Osteoblast (primary cell): ENCODE measurements at places on chromosomes 6 and 20. TPM values are rescaled to one million over a fixed set of nuclear protein-coding genes. Genes with fewer than 3 reads are reported as not detected.

- DNase-seq = no peak
Measured at GRCh38 chr20:59903621-59904020, 29.8 kb downstream of the SYCP2 start.

- DNase-seq = no peak
Measured at GRCh38 chr6:139981768-139982181, 607.3 kb upstream of the CITED2 start.

GRCh38 chr20:11604339-11604738 is 313.4 kb upstream of the BTBD3 start:
- no peak for DNase-seq

Gene PRDM13
- total RNA-seq = not detected in 2 replicates

Gene STMND1
- total RNA-seq = not detected in 2 replicates

GRCh38 chr20:3894796-3895195 is 5.6 kb downstream of the PANK2 start:
- DNase-seq = no peak

GRCh38 chr6:122996794-122997505 is 915 bp downstream of the CLVS2 start:
- DNase-seq = no peak

GRCh38 chr6:7978736-7979135 is 68.1 kb upstream of the TXNDC5 start:
- no peak for DNase-seq

DNA sequence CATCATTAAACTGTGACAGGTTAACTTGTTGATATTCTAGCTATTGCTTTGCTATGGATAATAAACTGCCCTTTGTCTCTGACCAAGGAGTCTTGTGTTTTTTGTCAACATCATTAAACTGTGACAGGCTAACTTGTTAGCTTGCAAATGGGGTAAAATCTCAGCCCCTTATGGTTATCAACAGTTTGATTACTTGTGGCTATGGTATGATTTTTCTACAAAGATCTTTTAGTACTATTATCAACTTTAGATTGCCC is 35.9 kb downstream of the SLC2A12 start:
- no peak for DNase-seq

Gene CCM2L
- not detected in 2 replicates for total RNA-seq

- no peak for DNase-seq
Measured at GRCh38 chr20:20814685-20815084, 102.2 kb upstream of the RALGAPA2 start.

GRCh38 chr6:77764364-77764763 is 111.5 kb downstream of the MEI4 start:
- no peak for DNase-seq

GRCh38 chr6:168171673-168172353 is 92.8 kb upstream of the FRMD1 start:
- no peak for DNase-seq

DNA sequence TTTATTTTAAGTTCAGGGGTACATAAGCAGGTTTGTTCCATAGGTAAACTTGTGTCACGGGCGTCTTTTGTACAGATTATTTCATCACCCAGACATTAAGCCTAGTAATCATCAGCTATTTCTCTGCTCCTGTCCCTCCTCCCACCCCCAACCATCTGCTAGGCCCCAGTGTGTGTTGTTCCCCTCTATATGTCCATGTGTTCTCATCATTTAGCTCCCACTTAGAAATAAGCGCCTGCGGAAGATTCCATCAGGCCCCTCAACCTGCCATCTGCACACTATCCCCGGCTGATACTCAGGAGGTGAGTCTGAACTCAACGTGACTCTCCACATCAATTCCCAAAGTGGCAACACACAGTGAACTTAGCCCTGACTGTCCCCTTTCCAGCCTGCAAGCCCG is 228.0 kb upstream of the SYNDIG1 start:
- DNase-seq = no peak

DNA sequence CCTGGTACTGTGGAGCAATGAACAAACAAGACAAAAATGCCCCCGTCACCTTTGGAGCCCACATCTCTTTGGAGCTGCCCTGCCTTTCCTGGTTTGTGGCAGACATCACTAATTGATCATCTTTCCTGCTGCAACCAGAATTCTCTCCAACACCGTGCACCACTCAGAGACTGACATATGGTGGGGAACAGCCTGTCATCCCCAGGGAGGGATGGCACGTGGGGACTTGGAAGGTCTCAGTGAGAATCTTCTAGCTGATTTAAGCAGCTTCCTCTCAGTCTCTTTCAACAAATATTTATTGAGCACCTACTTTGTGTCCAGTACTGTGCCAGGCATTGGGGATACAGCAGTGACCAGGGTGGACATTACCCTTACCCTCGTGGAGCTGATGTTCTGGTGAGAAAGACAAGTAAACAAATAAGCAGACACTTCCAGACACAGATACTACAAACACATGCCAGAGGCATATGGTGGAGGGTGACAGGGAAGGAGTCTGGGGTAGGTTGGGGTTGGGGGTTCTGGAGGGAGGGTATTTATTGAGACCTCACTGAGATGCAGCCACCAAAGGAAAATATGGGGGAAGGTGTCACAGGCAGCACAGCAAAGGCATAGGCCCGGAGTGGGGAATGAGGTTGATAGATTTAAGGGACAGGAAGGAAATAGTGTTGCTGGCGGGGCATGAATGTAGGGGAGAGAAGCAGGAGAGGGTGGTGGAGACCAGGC is 82.3 kb downstream of the CEBPB start:
- DNase-seq = peak; percentile 23

GRCh38 chr6:34240329-34241248 is 3.9 kb downstream of the HMGA1 start:
- peak; percentile 58 for DNase-seq

Gene CDKAL1
- total RNA-seq = 17.4 and 18.5 TPM in 2 replicates

DNA sequence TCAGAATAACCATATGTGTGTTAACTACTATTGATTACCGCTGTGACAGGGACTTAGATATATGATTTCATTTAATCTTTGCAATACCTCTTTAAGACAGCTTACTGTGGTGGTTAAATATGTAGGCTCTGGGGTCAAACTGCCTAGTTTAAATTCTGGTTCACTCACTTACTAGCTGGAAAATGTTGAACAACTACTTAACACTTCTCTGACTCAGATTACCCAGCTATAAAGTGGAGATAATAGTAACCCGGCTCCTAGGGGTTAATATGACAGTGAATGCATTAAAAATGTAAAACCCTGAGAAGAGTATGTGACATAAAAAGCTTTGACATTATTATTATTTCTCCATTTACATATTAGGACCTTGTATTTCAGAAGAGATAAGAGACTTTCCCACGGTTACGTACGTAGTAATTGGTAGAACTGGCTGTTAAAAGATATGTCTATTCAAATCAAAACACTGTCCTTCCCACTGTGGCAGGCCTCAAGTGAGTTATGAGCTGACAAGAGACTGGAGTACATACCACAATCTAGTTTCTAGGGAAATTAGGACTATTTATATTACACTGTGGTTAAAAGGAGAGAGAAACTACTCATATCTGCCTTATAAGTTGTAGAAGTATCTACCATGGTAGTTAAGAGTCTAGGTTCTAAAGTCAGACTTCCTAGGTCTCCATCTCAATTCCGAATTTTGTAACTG is 4.4 kb upstream of the PLCB1 start:
- no peak for DNase-seq

DNA sequence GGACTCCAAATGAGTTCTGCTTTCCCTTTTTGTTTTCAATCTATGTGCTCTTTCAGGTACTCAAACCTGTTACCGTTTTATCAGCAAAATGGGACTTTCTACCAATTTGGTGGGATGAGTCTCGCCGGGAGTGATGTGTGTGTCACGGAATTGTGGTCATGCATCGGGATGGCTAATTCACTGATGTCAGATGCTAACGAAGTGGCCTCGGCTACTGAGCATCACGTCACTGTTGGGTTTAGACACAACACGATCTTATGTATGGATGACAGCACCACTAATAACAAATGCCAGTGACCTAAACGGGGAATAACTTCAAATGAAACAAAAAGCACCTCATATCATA is 1.6 kb upstream of the PCK1 start:
- no peak for DNase-seq

- DNase-seq = no peak
Measured at GRCh38 chr6:100167585-100167984, 173.6 kb upstream of the MCHR2 start.

Gene VARS2
- total RNA-seq = 14.5 and 15.6 TPM in 2 replicates

Gene PLTP
- total RNA-seq = 15.3 and 21.7 TPM in 2 replicates

- no peak for DNase-seq
Measured at GRCh38 chr20:15847196-15847784, 726.0 kb downstream of the KIF16B start.

- peak; percentile 56 for DNase-seq
Measured at GRCh38 chr6:43302126-43302525, 4.1 kb downstream of the SLC22A7 start.

Gene FOXP4
- total RNA-seq = 2.9 and 3.3 TPM in 2 replicates

Gene MTFR2
- 0.72 and 1.5 TPM in 2 replicates for total RNA-seq

DNA sequence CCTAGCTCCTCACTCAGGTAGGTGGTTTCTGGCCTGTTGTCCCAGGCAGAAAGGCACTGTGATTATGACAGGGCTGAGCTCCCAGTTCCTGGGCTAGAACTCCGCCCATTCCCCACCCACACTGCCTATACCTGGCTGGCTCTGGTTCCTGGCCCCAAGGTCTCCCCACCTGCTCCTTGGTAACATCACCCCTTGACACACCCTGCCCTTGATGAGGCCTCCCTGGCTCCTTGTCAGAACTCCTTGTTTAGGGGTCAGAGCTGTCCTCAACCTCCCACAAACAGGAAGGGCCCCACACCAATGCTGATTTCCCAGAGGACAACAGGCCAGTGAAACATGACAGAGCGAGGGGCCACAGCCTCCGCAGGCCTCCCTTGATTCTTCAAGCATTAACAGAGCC is 15.5 kb upstream of the MYMX start:
- DNase-seq = no peak

- no peak for DNase-seq
Measured at GRCh38 chr20:13736436-13737191, 48.1 kb downstream of the ESF1 start.

Gene ENPP5
- 2.5 and 5.3 TPM in 2 replicates for total RNA-seq
